ENCODE measurements at places on chromosomes 13 and 19. TPM values are rescaled to one million over a fixed set of nuclear protein-coding genes. Genes with fewer than 3 reads are reported as not detected.

FSD1 gene
- 4.1 TPM for total RNA-seq

DCLK1 gene
- total RNA-seq: 0.09 TPM

GPR12 gene
- not detected for total RNA-seq

SERP2 gene
- not detected for total RNA-seq

UNC13A gene
- total RNA-seq: 0.18 TPM

RTBDN gene
- total RNA-seq: not detected

RNF225 gene
- total RNA-seq: 0.44 TPM

NR2C2AP gene
- 28.6 TPM for total RNA-seq

COX6B2 gene
- total RNA-seq: not detected

ZNF560 gene
- not detected for total RNA-seq

- H3K36me3 ChIP-seq: peaks cover 58% of the 10 kb centered on the region
- peak overlapping the region; percentile 81 for H3K27ac ChIP-seq
- no peaks in the 10 kb centered on the region for H3K27me3 ChIP-seq
- peaks cover 15% of the 10 kb centered on the region for H3K4me1 ChIP-seq
Measured at GRCh38 chr19:10110076-10110971, 1.2 kb upstream of the P2RY11 start.

GRCh38 chr13:85287528-85287927, 511.7 kb downstream of the SLITRK6 start:
- DNase-seq: no peak
- H3K36me3 ChIP-seq: no peaks in the 10 kb centered on the region
- H3K4me3 ChIP-seq: no peak overlapping the region

DNA sequence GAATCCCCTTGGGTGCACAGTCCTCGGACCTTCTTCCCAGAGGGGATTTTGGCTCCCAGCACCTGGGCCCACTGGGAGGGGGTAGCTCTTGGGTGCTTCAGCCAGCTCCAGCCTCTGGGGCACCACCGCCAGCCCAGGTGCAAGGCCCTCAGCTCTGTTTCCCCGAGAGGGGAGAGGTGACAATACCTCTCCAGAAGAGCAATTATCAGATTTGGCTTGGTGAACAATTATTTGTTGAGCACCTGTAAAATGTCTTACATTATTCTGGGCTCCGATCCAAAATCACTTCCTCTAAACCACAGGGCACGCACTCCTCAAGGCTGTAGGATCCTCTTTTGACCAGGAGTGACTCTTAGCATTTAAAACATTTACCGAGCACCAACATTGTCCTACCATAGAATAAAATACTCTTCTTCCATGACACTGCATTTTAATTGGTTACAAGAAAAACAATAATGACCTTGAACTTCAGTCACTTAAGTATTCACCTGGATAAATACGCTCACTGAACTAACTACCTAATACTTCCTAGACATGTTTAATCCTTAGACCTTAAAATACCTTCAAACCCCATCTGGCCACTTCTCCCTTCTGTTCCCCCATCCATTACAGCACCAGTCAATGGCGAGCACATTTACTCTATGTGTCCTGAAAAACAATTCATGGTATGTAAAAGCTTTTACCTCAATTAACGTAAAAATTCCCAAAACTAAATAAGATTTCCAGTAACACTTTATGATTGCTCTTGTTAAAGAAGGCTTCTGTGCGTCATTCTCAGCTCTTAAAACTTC, 54.8 kb downstream of the ABCC4 start:
- no peaks in the 10 kb centered on the region for H3K36me3 ChIP-seq
- no peak overlapping the region for H3K27ac ChIP-seq
- no peak overlapping the region for H3K4me3 ChIP-seq
- no peaks in the 10 kb centered on the region for H3K27me3 ChIP-seq
- DNase-seq: no peak
- H3K4me1 ChIP-seq: no peaks in the 10 kb centered on the region

DNA sequence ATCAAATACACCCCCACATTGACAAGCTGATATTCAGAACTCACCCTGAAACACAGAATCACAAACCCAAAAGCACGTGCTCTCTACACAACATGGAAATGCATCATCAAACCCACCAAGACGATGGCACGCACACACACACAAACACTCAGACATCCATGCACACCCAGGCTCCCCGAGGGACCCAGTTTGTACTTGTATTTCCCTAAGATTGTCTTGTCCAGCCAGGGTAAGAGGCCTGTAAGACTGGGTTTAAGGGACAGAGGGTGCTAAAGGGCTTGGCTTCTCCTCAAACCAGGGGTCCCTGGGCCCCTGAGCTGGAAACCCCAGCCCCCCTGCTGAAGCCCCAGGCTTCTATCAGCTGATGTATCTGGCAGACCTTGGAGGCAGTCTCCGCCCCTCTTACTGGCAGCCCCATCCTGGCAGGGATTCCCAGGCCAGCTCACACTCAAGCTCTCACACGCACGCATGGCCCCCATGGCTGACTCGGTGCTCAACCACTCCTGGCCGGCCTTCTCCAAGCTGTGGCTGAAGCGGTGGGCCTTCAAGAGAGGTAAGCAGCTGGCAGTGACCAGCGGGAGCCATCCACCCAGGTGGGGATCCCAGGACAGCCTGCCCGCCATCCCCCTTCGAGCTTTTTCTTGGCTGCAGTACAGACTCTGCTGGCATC, 6.5 kb downstream of the ARHGEF18 start:
- peaks cover 3% of the 10 kb centered on the region for H3K36me3 ChIP-seq
- no peak for DNase-seq
- H3K4me1 ChIP-seq: peaks cover 4% of the 10 kb centered on the region
- H3K27me3 ChIP-seq: no peaks in the 10 kb centered on the region
- no peak overlapping the region for H3K4me3 ChIP-seq

GRCh38 chr13:27267596-27267995, 3.0 kb upstream of the RASL11A start:
- H3K27me3 ChIP-seq: no peaks in the 10 kb centered on the region
- H3K36me3 ChIP-seq: no peaks in the 10 kb centered on the region
- no peak overlapping the region for H3K27ac ChIP-seq
- H3K4me1 ChIP-seq: peaks cover 2% of the 10 kb centered on the region

GRCh38 chr13:62113179-62113578, 697.5 kb upstream of the PCDH20 start:
- DNase-seq: no peak
- H3K27me3 ChIP-seq: no peaks in the 10 kb centered on the region
- H3K36me3 ChIP-seq: no peaks in the 10 kb centered on the region
- H3K4me3 ChIP-seq: no peak overlapping the region

GRCh38 chr13:19023115-19023514, 158.5 kb downstream of the TUBA3C start:
- no peak for DNase-seq
- H3K27me3 ChIP-seq: no peaks in the 10 kb centered on the region
- H3K4me3 ChIP-seq: no peak overlapping the region
- no peak overlapping the region for H3K27ac ChIP-seq

DNA sequence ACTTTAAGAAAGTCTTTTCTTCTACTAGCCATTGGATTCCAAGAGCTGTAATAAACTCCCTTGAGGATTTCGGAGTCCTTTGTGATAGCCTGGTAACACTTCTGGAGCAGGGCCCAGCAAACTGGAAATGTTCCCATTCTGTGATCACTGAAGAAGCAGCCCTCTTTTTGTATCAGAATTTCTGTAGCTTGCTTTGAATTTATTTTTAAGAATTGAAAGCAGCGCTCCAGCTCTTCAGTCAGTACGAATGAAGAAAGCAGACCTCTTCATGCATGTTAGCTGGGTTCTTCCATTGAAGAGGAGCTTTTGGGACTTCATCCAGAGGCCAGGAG, 141.5 kb downstream of the AKAP11 start:
- H3K27me3 ChIP-seq: no peaks in the 10 kb centered on the region
- no peaks in the 10 kb centered on the region for H3K36me3 ChIP-seq
- H3K4me3 ChIP-seq: no peak overlapping the region
- no peaks in the 10 kb centered on the region for H3K4me1 ChIP-seq

DNA sequence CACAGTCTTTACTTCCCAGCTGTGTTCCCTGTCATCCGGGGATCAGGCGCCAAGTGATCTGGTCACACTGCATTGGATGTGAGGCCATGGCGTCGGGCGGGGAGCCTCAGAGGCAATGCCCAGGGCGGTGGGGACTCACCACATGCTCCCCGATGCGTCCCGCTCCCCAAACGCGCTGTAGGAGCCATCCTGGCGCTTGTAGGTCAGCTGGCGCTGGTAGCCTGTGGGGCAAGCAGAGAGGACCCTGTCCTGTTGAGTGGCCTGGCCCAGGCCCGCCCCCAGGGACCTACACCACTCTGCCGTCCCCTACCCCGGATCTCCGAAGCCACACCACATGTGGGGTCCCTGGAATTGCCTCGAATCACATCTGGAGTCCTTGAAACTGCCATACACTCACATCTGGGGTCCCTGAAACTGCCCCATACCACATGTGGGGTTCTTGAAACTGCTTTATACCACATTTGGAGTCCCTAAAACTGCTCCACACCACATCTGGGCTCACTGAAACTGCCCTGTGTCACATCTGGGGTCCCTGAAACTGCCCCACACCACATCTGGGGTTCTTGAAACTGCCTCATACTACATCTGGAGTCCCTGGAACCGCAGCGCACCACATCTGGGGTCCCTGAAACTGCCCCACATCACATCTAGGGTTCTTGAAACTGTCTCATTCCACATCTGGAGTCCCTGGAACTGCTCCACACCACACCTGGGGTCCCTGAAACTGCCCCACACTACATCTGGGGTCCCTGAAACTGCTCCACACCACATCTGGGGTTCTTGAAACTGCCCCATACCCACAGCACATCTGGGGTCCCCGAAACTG, 33.2 kb downstream of the F2RL3 start:
- H3K4me1 ChIP-seq: no peaks in the 10 kb centered on the region

DNA sequence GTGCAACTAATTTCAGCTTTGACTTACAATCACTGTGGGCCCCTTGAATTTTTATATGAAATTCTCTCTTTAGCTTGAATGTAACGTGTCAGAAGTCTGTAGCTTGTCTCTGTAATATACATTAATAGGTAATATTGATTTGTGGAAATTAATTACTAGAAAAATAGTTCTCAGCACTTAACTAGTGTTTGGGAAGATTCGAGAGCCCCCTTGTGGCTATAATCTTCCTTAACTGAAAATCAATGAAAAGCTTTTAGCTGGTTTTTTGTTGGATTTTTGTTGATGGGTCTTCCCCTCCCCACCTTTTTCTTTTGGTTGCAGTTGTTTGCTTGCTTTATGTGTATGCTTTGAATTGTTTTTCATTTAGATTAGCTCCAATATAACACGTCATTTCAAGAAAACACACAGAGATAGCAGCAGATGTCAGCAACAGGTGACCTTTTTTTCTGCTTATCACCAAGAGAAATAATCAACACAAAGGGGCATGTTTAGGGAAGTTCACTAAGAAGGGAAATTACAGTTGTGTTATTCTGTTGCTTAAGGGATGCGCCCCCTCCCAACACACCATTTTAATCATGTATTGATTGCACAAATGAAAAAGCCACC, 176.8 kb downstream of the OXGR1 start:
- H3K27me3 ChIP-seq: no peaks in the 10 kb centered on the region
- no peak for DNase-seq
- H3K36me3 ChIP-seq: no peaks in the 10 kb centered on the region
- H3K4me3 ChIP-seq: no peak overlapping the region
- no peaks in the 10 kb centered on the region for H3K4me1 ChIP-seq

- no peak for DNase-seq
- H3K27ac ChIP-seq: no peak overlapping the region
Measured at GRCh38 chr13:114024603-114025404, 50.9 kb upstream of the C13orf46 start.

DNA sequence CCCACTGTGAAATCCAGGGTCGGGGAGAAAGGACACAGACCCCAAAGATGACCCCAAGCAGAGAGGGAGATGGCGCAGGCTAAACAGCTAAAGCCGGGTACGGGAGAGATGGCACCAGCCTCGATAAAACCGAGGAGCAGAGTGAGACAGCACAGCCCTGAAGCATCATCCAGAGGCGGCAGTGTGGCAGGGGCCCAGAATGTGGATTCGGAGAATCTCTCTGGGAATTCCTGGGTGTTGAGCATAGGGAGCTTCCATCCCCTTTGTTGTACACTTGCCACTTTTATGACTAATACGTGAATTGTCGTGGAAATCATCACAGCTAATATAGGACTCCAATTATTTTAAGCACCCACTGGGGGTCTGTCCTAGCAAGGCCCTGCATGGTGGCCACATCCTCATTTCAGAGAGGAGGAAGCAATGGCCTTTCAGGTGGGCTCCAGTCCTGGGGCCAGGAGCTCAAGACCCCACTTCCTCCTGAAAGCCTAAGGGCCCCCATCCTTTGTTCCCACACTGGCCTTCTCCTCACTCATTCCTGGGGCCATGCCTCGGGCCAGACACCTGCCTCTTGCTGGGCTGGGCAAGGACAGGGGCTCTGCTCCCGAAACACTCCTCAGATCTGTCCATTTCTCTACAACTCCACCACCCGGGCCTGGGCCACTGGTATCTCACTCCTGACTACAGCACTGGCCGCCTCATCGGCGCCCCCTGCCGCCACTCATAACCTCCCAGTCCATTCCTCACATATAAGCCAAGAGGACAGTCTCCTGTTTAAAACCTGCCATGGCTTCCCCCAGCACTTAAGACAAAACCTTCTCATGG, 29.3 kb upstream of the ATP1A3 start:
- H3K36me3 ChIP-seq: no peaks in the 10 kb centered on the region
- H3K27me3 ChIP-seq: peaks cover 51% of the 10 kb centered on the region
- no peak overlapping the region for H3K27ac ChIP-seq
- H3K4me1 ChIP-seq: peaks cover 3% of the 10 kb centered on the region
- no peak overlapping the region for H3K4me3 ChIP-seq

GRCh38 chr13:88919970-88920628, 1248.9 kb downstream of the SLITRK5 start:
- no peak overlapping the region for H3K27ac ChIP-seq
- no peaks in the 10 kb centered on the region for H3K27me3 ChIP-seq

- peaks cover 31% of the 10 kb centered on the region for H3K36me3 ChIP-seq
- H3K4me3 ChIP-seq: no peak overlapping the region
- no peak overlapping the region for H3K27ac ChIP-seq
- H3K27me3 ChIP-seq: no peaks in the 10 kb centered on the region
- DNase-seq: no peak
- H3K4me1 ChIP-seq: peaks cover 42% of the 10 kb centered on the region
Measured at GRCh38 chr13:40960716-40961115, 58.4 kb downstream of the ELF1 start.

- H3K4me1 ChIP-seq: no peaks in the 10 kb centered on the region
- H3K36me3 ChIP-seq: no peaks in the 10 kb centered on the region
- H3K27ac ChIP-seq: no peak overlapping the region
Measured at GRCh38 chr13:113145911-113146598, 12.4 kb upstream of the PROZ start.

DNA sequence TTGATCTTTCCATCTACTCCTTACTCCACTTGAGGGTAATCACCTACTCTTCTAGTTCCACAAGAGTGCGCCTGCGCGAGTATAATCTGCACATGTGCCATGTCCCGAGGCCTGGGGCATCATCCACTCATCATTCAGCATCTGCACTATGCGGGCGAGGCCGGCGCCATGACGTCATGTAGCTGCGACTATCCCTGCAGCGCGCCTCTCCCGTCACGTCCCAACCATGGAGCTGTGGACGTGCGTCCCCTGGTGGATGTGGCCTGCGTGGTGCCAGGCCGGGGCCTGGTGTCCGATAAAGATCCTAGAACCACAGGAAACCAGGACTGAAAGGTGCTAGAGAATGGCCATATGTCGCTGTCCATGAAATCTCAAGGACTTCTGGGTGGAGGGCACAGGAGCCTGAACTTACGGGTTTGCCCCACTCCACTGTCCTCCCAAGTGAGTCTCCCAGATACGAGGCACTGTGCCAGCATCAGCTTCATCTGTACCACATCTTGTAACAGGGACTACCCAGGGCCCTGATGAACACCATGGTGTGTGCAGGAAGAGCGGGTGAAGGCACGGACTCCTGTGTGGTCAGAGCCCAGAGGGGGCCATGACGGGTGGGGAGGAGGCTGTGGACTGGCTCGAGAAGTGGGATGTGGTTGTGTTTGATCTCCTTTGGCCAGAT, 2.7 kb upstream of the KLK2 start:
- no peaks in the 10 kb centered on the region for H3K4me1 ChIP-seq
- H3K27ac ChIP-seq: no peak overlapping the region
- no peaks in the 10 kb centered on the region for H3K27me3 ChIP-seq
- DNase-seq: no peak
